Dorsolateral prefrontal cortex (tissue), 122 donors: ENCODE measurements at places on chromosomes 1 and 21. TPM values are rescaled to one million over a fixed set of nuclear protein-coding genes. Genes with fewer than 3 reads are reported as not detected.

Gene S100A7A
- total RNA-seq = not detected

Gene TCP10L
- total RNA-seq = 19.4 TPM

Gene NEXN
- total RNA-seq = 1.3 TPM

Gene LYPD8
- 14.3 TPM for total RNA-seq

Gene EFNA3
- 22.9 TPM for total RNA-seq

Gene KIF21B
- total RNA-seq = 52.1 TPM

Gene LMOD1
- 5.0 TPM for total RNA-seq

Gene OR2T29
- total RNA-seq = not detected

Gene SLC37A1
- 15.8 TPM for total RNA-seq

Gene PRR9
- not detected for total RNA-seq

Gene MATN1
- 0.38 TPM for total RNA-seq

Gene FLG2
- total RNA-seq = not detected

Gene CA6
- total RNA-seq = not detected

Gene LPAR3
- 2.0 TPM for total RNA-seq
